ENCODE measurements at places on chromosomes 2 and 18. TPM values are rescaled to one million over a fixed set of nuclear protein-coding genes. Genes with fewer than 3 reads are reported as not detected.
A peak's percentile ranks its signal among the peaks of the same experiment; 100 is the strongest.

DNA sequence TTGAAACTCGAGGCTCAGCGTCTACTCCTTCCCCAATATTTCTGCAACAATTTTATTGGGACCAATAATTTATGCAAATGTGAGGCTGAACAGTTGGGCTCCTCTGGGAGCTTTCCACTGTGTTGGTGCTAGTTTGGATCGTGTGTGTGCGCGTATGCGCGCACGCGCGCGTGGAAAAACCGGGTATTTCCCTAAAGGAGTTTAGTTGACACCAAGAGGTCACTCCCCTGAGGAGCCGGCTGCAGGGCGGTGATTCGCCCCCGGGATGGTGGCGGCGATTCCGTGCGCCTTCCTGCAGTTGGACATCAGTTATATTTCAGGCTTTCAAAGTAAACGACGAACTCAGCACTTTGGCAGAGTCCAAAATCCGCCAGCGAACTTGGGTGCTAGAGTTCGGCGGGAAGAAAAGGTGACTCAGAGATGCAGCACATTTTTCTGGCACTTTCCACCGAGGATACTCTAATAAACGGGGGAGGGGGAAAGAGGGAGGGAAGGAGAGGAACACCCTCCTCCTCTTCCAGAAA lies 186.5 kb upstream of the FANCL start:
- no peak for DNase-seq

- DNase-seq, result peak; percentile 36
Measured at GRCh38 chr18:12744103-12744502, 41.3 kb downstream of the PSMG2 start.

The STAT1 gene
- 99.4 TPM for polyA plus RNA-seq

The CCDC148 gene
- polyA plus RNA-seq, result not detected

Measured in immature natural killer cell (primary cell).